Caki2 (cell line): ENCODE measurements at places on chromosomes 2 and 18. TPM values are rescaled to one million over a fixed set of nuclear protein-coding genes. Genes with fewer than 3 reads are reported as not detected.

ANO7 gene
- 1.1 TPM in 1 of 2 replicates, not detected in the other for total RNA-seq

FOXD4L1 gene
- not detected in 2 replicates for total RNA-seq

SERPINB7 gene
- total RNA-seq: 3.4 and 9.3 TPM in 2 replicates

VWC2L gene
- not detected in 2 replicates for total RNA-seq

CFAP65 gene
- total RNA-seq: not detected in 2 replicates

FBXO15 gene
- 0.10 and 2.0 TPM in 2 replicates for total RNA-seq

TGIF1 gene
- total RNA-seq: 395 and 500 TPM in 2 replicates

IL1R1 gene
- 1.5 TPM in 1 of 2 replicates, not detected in the other for total RNA-seq

ATG4B gene
- 68.3 and 77.2 TPM in 2 replicates for total RNA-seq

G6PC2 gene
- not detected in 2 replicates for total RNA-seq

RIT2 gene
- not detected in 2 replicates for total RNA-seq

- no peak for DNase-seq
Observed at GRCh38 chr2:67631483-67631882, 234.3 kb downstream of the ETAA1 start.

GRCh38 chr2:111634995-111635538 lies 248.9 kb downstream of the ANAPC1 start:
- no peak for DNase-seq

GRCh38 chr2:105546628-105546974 lies 147.8 kb upstream of the FHL2 start:
- no peak for DNase-seq

DNA sequence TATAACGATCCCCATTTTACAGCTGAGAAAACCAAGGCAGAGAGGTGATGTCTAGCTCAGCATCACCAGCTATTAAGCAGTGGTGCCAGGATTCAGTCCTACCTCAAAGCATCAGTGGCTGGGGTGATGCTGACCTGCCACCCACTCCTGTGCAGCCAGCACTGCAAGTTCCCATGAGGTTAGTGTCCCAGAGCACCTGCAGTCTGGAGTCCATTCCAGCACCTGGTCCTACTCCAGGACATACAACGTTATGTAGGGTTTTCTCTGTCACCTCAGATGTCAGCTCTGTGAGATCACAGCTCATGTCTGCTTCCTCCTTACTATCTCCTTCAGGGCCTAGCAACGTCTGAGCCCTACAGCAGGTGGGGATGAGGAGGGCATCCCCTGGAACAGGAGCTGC lies 328.0 kb upstream of the HS6ST1 start:
- DNase-seq: no peak

GRCh38 chr2:19859565-19859964 lies 42.2 kb downstream of the TTC32 start:
- no peak for DNase-seq

DNA sequence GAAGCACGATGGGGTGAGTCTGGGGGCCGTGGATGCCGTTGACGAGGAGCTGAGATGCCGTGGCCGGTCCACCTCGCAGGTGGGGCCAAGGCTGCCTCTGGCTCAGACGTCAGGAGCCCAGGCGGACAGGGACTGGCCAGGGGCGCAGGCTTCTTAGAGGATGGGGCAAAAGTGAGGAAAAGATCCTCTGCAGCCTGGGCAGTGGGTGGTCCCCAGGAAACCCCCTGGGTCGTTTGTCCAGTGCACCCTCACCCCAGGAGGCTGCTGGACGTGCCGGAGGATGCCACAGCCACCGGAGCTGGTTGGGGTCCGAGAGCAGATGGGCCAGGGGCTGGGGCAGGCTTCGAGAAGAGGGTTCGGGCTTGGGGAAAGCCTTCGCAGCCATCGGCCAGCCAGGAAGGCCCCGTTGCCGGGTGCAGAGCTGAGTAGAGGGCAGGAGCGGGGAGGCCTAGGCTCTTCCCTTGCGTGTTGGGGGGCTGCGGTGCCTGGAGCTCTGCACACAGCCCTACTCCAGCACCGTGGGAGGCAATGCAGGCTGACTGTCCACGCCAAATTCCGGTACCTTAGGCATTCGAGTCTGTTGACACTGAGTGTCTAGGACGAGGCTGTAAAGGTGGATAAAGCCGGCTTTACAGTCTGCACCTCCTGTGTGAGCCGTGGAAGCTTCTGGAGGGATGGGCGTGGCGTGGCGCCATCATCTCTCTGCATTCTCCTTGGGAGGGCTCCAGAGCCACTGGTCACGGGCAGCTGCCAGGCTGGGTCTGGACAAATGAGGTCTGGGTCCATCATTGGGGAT lies 18.8 kb downstream of the GPC1 start:
- DNase-seq: no peak

DNA sequence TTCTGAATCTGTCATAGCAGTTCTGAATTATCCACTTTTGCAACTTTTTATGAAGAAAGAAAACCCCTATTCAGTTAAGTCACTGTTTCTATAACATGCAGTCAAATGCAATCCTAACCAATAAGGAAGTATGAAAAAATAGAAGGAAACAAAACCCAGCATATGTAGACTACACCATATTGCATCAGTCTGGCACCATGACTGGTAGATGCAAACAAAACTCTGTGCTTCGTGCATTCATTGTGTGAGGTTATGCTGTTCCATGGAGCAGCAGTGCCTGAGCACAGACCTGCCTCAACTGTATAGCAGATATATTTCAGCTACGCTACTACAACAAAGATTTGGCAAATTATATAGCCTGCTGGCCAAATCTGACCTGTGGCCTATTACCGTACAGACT lies 325.5 kb downstream of the LRP1B start:
- no peak for DNase-seq

DNA sequence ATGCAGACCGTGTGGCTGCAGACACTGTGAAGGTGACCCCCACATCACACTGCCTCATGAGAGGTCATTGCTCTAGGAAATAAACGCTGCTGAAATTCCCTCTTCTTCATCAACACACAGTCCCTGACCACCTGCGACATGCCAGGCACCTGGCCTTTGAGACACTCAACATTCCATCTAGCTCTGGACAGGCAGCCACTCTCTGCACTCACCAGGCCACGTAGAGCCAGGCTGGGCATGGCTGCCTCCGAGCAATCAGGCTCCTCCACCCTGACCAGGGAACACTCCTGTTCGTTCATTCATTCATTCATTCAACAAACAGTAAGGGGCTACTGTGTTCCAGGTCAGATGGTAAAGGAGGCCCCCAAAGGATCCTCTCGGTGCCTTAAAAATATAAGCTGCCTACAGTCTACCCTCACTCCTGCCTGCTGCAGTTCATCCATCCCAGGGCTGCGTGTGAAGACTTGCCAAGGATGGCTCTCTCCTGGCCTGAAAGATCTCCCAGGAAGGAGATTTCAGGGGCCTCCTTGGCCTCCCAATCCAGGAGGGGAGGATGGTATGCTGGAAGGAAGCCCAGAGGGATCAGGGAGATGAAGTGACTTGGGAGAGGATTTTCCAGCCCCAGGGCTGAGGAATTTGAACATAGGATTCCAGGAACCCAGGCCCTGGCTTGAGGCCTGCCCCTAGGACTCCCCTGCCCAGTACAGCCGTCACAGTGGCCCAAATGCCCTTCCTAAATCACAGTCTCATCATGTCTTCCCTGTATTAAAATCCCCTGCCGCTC lies 66.7 kb downstream of the TNS1 start:
- no peak for DNase-seq

DNA sequence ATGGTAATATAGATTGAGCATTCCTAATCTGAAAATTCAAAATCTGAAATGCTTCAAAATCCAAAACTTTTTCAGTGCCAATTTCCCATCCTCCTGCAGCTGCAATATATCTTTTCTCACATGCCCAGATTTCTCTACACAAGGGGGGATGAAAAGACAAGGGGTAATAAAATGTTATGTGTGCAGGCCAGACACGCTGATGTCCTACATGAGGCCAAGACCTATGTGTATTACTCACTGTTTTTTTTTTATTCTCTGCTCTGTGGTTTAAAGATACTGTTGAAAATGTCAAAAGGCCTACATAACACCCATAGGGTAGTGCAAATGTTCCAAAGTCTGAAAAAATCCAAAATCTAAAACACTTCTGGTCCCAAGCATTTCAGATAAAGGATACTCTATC lies 41.2 kb upstream of the CWC22 start:
- no peak for DNase-seq

DNA sequence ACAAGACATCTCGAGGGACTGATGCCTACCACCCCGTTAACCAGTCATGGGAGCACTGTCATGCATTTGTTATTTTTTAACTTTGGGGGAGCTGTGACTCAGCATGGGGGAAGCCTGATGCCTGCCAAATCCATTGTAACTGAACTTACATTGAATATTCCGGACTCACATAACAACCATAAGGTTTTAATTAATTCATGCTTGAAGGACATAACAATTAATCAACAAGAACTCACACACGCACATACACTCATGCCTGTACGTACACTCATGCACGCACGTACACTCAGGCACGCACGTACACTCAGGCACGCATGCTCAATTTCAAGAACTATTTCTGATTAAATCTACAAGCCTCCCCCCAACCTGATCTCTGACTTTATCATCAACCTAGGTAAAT lies 1639.1 kb downstream of the SUCLG1 start:
- DNase-seq: no peak

GRCh38 chr18:10519999-10520935 lies 5.6 kb upstream of the NAPG start:
- peak; percentile 27 for DNase-seq

- no peak for DNase-seq
Observed at GRCh38 chr2:27814758-27815157, 43.2 kb downstream of the MRPL33 start.

GRCh38 chr2:144357623-144358373 lies 162.1 kb downstream of the ZEB2 start:
- peak; percentile 83 for DNase-seq

GRCh38 chr2:39568561-39569006 lies 97.1 kb upstream of the TMEM178A start:
- DNase-seq: peak; percentile 47

DNA sequence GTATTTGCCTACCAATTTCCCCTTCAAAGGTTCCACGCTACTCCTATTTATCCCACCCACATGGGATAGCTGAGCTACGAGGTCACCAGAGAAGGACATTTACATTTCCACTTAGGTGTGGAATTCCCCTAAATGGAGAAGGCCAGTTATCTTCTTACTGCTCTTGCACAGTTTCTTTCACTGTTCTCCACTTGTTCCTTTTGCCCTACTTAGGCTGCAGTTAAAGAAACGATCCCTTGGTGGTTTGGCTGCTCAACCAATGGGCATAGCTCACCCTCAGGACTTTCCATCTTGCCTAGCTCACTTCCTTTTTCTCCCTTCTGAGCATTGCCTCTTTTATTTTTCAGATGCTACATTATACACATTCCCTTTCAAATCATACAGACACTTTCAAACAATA lies 11.2 kb upstream of the NABP1 start:
- DNase-seq: peak; percentile 24

GRCh38 chr2:136305517-136306192 lies 187.7 kb upstream of the CXCR4 start:
- DNase-seq: peak; percentile 11

DNA sequence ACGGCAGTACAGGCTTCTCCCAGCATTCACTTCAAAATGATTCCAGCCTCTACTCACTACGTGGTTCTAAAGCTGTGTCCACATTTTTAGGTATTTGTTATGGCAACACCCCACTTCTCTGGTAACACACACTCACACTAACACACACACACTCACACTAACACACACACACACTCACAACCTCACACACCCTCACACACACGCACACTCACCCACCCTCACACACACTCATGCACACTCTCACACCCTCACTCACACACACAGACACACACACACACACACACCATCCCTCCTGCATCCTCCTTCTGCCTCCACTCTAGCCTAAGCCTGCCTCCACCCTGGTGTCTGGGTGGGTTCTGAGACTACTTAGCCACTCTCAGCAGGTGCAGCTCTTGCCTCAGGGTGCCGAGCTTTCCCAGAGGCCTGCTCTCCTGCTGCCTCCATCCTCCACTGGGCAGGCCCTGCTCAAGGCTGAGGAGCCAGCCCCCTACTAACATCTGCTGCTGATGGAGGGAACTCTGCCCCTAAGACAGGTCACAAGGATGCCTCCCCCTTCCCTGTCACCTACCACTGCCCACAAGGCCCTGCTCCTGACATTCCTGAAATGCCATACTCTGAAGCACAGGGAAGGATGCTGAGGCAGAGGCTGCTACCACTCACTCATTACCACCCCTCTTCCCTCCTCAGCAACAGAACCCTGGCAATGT lies 63.9 kb downstream of the NCAPH start:
- no peak for DNase-seq

- no peak for DNase-seq
Observed at GRCh38 chr2:145157036-145157675, 637.2 kb upstream of the ZEB2 start.

- no peak for DNase-seq
Observed at GRCh38 chr2:107984707-107985106, 1.6 kb upstream of the SLC5A7 start.

- DNase-seq: no peak
Observed at GRCh38 chr2:189702071-189702470, 27.6 kb downstream of the ANKAR start.

- no peak for DNase-seq
Observed at GRCh38 chr2:204715361-204715760, 170.1 kb downstream of the PARD3B start.

DNA sequence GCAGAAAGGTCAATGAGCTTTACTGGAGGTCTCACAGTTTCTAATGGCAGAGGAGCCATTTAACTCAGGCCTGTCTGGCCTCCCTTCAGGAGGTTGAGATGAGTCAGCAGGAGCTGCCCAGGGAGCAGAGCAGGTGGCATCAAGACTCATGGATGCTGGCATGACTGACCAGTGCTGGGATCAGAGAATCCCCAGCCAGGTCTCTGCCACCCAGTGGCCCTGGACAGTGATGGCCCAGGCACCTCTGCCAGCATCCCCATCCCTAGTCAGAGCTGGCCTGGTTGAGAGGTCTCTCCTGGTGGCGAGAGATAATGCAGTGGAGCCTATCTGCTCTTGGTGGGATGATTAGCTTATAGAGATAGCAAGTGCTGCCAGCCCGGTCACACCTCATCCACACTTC lies 43.1 kb downstream of the GYPC start:
- no peak for DNase-seq

DNA sequence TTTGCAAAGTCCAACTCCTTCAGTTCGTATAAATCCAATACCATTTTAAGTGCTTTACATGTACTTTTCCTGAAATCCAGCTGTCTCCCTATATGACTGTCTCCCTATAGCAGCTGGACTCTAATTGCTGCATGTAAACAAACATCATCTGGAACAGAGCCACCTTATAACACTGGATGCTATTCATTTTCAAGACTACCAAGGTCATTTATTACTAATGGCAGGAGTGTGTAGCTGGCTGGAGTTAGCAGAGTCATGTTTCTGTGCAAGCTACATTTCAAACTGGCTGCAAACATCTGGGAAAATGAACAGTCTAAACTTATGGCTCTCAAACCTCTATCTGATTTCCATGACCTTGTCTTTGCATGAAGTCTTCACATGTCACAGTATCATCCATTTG lies 575.2 kb downstream of the PIK3C3 start:
- no peak for DNase-seq
